ENCODE measurements at places on chromosomes 1 and 21.

DNA sequence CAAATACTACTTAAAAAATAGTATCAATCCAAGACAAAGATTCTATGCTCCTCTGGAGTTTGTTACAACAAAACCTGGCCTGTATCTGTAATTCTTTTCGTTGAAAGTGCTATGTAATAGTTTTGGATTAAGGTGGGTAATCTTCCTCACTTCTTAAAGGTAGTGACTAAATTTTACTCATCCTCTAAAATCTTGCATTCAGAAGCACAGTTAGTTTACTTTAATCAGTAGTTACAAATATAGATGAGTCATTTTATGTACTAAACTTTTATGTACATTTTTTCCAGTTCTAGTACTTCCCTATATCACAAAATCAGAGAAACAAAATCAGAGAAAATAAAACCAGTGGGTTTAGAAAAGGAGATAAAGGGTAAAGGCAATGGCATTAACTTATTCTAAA, 51.3 kb downstream of the ZNHIT6 start:
- no peak for DNase-seq

DNA sequence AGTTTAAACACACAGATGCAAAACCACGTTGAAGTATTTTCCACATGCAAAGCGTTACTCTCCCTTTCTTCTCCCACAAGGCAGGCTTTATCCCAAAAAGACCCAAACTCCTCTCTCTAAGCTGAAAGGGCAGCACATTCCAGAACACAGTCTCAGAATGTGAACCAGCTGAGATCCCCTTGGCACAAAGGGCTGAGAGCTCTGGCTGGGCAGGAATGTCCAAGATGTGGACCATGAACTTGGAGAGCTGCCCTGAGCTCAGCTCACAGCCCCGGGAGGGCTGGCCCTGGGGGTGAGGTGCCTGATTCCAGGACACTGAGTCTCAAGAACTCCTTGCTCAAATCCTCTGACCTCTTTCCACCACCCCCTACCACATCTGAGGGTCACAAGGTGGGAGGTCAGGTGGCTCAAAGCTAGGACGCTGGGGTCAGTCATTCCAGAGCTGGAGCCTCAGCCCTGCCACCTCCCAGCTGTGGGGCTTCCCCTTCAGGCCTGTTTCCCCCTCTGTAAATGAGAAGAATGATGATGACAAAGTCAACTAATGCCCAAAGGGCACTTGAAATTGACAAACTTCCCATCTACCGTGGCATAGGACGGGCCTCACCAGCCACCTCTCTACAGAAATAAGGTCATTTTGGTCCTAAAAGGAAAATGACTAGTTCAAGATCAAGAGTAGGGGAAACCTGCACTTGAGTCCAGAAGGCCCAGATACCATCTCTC, 11.5 kb downstream of the ALDH4A1 start:
- DNase-seq: no peak

GRCh38 chr1:106360252-106360651, 696.2 kb upstream of the PRMT6 start:
- no peak for DNase-seq

GRCh38 chr1:54376430-54377039, 29.7 kb downstream of the SSBP3 start:
- DNase-seq: no peak

GRCh38 chr1:209511169-209511568, 72.3 kb upstream of the CAMK1G start:
- DNase-seq: no peak

DNA sequence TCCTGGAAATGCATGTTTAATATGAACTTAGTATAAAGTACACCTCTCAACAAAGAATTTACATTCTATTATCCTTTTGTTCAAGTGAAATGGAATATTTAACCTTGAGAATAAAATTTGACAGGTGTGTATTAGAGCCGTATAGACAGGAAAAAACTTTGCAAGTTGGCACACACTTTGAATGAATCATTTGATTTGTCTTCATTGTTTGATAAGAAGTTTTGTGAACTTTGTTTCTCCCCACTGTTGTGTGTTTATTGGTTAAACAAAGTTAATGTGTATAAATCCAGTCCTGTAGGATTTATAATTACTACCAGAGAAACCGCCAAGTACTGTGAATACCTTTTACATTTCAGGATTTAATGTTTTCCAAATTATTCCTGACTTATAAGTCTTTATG, 2.0 kb downstream of the SYDE2 start:
- DNase-seq: no peak

GRCh38 chr1:108703939-108704338, 8.8 kb upstream of the FNDC7 start:
- DNase-seq: no peak

DNA sequence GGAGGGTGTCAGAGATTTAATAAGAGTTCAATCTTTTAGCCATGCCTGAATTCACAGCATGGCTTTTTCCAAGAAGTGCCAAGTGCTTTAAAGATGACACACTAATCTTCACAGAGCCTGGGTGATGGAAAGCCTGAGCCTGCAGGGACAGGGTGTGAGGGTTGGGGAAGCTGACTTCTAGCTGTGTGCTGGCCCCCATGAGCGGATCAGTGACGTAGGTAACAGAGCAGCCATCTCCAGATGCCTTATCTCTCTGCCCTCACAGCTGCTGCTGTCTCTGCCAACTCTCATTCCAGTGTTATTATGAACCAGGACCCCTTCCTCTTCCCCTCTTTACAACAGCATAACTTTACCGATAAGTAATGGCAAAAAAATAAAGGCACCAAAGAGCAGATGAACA, 30.6 kb downstream of the FAM78B start:
- no peak for DNase-seq

DNA sequence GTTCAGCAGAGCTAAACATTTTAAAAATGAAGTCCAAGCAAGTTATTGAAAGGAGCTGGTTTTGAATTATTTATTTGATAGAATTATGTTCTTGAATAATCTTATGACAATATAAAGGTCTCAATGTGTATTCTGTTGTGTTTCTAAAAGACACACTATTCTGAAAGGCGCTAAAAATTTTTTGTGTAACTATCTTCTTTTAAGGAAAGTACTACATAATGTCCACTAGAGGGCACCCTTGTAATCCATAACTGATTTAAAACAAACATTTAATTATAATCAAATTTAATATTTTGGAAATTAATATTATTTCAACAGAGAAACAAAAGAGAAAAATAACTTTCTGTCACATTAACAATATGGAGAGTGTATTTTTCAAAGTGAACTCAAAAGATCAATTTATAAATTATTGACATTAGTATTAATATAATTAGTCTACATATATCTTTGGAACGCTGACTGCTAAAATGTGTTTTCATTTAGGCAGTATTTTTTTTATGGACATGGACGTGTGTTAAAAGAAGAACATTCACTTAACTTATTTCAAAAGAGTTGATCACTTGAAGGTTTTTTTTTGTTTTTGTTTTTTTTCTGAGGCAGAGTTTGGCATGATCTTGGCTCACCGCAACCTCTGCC, 248.4 kb downstream of the DENND1B start:
- DNase-seq: no peak

DNA sequence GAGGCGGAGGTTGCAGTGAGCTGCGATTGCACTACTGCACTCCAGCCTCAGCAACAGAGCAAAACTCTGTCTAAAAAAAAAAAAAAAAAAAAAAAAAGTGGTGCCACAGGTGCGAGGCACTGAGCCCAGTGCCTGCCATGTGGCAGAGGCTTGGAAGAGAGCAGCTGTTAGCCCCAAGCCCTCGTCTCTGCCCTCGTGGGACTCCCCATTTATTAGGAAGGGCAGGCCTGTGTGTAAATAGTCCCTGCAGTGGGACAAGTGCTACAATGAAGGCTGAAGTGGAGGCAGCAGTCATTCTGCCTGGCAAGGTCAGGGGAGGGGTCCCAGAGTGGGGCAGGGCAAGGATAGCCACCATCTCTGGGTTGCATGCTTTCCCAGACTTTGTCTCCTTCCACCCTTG, 6.5 kb downstream of the RPS6KA1 start:
- no peak for DNase-seq

- no peak for DNase-seq
Measured at GRCh38 chr1:3942416-3943122, 42.5 kb upstream of the C1orf174 start.

DNA sequence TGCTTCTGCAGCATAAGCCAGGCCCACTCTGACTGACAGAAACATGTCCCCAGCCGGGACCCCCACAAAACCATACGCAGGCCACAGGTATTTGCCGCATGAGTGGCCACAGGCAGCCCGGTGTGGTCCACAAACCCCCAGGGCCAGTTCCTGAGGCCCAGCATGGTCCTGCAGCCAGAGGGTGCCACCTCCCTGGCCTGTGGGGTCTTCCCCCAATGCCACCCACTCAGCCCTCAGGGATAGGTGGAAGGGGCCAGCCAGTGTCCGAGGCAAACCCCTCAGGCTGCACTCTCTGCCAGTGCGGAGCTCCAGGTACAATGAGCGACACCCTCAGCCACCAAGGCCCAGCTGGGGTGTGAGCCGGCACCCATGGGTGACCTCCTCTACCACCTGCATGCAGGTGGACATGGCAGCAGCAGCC, 43.5 kb downstream of the UBE2G2 start:
- DNase-seq: no peak
